ENCODE measurements at places on chromosomes 16 and 17. TPM values are rescaled to one million over a fixed set of nuclear protein-coding genes. Genes with fewer than 3 reads are reported as not detected.

DNA sequence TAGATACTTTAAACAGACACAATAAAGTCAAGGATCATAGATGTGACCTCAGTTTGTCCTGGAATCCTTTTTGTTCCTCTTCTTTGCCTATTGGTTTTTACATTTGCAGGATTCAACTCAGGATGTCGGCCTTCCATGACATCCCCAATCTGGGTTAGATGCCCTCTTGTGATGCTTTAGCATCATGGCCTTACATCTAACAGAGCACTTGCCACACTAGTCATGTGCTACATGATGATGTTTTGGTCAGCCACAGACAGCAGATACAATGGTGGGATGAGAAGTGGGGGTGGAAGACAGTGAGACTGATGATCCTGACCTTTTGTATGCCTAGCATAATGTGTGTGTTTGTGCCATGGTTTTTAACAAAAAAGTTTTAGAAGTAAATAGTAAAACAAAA, 1.8 kb upstream of the SYNRG start:
- DNase-seq = no peak

DNA sequence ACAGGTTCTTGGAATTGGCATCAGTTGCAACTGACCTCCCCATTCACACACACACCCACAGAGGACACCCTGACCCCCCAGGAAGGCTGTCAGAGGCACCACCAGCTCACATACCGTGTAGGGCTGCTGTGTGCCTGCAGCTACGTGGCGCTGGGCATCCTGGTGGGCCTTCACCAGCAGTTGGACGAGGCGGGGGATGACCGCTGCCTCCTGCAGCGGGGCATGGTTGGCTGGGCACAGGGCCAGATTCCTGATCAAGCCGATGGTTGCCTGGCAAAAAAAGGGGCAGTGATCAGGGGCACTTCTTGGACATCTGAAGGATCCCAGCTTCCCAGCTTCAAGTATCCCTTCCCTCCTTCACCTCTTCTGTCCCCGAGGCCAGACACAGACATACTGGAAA, 24.2 kb upstream of the HAP1 start:
- DNase-seq = no peak

GRCh38 chr16:11877374-11877773, 26.0 kb upstream of the RSL1D1 start:
- DNase-seq = no peak

GRCh38 chr16:86614699-86615098, 36.4 kb downstream of the FOXL1 start:
- no peak for DNase-seq

DNA sequence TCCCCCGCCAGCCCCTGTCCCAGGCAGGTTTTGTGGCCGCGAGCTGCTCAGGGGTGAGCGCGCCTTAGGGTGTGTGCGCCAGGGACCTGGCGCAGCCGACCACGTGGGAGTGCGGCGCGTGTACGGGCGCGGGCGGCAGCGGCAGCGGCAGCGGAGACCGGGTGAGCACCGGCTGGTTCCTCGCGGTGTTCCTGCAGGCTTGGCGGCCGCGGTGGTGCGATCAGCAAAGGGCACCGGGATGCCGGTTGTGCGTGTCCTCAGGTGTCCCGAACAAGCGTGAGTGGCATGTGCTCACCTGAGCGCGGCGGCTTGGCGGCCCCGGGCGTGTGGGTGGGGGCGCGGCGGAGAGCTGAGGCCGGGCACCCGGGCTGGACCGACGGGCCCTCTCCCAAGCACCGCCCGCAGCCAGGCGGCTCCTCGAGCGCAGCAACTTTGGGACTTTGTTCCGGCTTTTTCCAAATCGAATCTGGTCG, 381 bp upstream of the HSD11B2 start:
- DNase-seq = no peak

- DNase-seq = no peak
Measured at GRCh38 chr16:11016993-11017392, 72.6 kb downstream of the CLEC16A start.

GRCh38 chr16:67115639-67116038, 5.9 kb downstream of the PHAF1 start:
- no peak for DNase-seq

DNA sequence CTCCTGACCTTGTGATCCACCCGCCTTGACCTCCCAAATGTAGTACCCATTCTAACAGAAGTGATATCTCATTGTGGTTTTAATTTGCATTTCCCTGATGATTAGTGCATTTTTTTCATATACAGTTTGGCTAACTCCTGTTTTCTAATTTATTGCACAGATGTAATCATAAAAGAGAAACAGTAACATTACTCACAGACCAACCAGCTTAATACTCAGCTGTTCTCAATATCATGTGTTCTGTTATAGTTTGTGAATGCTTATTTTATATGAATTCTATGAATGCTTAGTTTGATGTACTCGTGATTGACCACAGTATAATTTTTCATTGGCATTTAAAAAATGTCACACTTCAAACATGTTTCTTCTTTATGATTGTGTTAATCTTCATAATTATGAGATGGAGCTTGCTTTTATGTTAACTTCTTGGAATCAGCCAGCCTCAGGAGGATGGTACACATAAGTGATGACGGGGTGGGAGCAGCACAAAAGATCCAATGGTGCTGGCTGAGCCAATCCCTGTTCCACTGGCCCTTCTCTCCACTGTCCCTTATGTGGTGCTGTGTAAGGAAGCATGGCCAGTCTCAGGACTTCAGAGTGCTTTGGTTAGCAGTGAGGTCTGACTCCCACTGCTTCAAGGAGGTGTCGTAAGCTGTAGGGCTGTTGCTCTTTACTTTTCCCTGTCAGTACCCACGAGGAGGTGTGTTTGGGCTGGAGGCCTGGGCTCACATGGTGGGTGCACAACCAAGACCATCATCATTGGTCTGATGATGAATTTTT, 191.0 kb downstream of the SPECC1 start:
- no peak for DNase-seq

DNA sequence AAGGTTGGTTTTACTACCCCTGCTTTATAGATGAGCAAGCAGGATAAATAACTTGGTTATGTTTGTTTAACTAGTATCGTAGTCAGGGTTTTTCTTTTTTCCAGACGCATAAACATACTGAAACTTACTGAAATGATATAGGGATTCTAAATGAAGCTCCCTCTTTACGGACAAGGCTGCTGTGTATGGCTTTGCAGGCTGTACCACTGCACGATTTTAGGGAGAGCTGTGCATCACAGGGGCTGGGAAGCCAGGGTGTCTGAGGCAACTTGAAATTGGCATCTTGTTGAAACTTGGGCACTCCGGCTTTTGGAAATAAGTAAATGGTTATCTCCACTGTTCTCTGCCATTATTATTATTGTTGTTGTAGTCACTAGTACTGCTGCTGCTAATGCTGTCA, 218.1 kb upstream of the CDH8 start:
- DNase-seq = no peak

DNA sequence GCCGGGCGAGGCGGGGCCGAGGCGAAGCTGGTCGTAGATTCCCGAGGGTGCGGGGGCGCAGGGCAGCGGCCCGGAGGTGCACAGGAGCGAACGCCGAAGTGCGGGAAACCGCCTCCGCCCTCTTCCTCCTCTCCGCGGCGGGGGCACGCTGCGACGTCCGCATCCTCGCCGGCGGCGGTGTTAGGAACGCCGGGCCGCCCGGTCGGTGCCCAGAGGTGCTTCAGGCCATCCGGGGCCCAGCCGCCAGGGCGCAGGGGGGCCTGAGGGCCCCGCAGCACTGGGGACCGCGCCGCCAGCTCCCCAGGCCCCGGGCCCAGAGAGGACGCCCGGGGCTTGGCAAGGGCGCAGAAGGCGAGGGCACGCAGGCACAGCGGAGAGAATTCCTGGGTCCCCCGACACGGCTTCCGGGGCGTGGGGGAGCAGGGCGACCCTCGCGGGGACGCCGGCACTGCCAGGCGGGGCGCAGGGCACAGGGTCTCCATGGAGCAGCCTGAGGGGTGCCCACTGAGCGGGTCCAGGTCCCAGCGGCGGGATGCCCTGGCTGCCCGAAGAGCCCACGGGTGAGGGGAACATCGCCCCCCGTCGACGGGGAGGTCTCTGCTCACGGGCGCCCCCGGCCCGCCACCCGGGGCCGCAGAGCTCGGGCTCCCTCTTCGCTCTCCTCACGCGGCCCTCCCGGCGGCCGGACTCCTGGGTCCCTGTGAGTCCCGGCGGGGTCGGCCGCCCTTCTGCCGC, 576 bp downstream of the EPOP start:
- no peak for DNase-seq

DNA sequence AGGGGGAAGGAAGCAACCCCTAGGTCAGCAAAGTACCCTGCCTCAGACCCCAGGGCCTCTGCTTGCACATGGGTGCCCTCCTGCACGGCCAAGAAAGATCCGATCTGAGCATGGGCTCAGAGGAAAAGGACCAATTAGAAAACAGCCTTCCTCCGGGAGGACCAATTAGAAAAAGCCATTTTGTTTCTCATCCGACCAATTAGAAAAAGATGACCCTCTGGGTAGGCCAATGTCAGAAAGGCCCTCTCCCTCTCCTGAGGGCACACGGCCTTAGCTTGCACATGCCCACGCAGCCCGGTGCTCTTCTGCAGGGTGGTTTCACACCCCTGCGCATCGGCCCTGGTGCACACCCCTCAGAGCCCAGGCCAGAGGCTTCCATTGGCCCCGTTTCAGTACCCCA, 5.1 kb upstream of the CISD3 start:
- DNase-seq = no peak

- DNase-seq = no peak
Measured at GRCh38 chr16:84633622-84634021, 14.7 kb upstream of the KLHL36 start.

DNA sequence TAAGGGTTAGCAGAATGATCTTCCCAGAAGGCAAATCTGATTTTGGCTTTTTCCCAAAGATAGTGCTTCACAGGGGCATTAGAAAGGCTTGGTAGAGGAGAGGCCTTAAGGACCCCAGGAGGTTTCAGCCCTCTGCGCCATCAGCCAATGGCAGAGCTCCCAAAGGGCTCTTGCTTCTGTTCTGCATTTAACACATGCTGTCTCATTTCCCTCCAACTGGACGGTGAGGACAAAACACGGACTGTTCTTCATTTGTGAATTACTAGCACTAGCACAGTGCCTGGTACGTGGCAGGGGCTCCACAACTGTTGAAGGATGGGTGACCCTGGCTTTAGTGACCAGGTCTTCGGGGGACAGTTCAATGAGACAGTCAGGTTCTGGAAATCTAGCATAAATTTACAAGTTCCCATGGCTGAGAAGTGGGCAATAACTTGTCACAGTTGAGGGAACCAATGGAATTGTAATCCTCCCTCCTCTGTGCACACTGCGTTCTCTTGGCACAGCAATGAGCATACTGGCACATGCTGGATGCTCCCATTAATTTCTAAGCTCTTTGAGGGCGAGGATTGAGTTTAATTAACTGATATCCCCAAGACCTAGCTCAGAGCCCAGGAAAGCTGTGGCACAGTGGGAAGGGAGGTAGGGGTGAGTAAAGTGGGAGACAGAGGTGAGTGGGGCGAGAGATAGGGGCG, 45.4 kb downstream of the COG7 start:
- no peak for DNase-seq

DNA sequence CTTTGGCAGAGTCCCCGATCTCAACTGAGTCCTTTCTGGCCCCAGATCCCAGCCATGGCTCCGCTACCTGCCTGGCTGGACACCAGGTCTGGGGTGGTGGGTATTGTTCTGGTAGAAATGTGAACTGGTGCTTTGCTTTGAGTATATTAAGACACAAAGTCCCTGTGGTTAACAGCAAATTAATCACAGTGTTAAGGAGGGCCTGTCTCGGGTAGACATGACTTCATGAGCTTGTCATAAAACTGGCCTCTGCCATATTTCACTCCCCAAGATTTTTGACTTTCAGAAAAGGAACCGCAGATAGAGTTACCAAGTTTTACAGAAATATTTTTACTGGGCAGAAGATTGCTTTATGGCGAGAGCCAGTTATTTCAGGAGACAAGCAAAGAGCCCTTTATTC, 19.5 kb downstream of the NKD1 start:
- DNase-seq = no peak

DNA sequence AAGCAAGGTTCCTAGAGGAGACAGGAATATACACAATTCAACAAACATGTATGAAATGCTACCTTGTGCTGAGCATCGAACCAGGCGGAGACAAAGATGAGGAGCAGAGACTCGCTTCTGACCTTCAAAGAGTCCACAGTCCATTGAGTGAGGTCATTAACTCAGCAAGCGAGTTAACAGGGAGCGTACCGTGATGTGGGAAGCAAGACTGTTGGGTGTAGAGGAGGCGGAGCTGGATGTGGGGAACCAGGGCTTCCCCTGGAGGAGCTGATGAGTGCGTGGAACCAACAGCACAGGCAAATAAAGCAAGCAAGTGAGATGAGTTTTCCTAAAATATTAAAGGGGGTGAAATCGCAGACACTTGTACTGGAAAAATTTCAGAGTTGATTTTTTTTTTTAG, 65.0 kb downstream of the NXN start:
- no peak for DNase-seq

GRCh38 chr16:47136099-47136842, 7.5 kb downstream of the NETO2 start:
- DNase-seq = no peak

- no peak for DNase-seq
Measured at GRCh38 chr17:77264617-77265230, 124.0 kb downstream of the SEC14L1 start.

Gene GRAPL
- polyA plus RNA-seq = 1.8 TPM

Gene JMJD8
- polyA plus RNA-seq = 55.7 TPM

Gene UTS2R
- 0.57 TPM for polyA plus RNA-seq

Gene FBXW10B
- 1.1 TPM for polyA plus RNA-seq

Gene TBC1D3E
- polyA plus RNA-seq = not detected

Gene BRICD5
- polyA plus RNA-seq = 11.6 TPM

Gene USP43
- polyA plus RNA-seq = 9.3 TPM

Gene SNX20
- polyA plus RNA-seq = 0.82 TPM
